ENCODE measurements at places on chromosomes 12 and 14.

GRCh38 chr12:92928421-92928961 lies 604 bp downstream of the EEA1 start:
- DNase-seq = peak; percentile 53

DNA sequence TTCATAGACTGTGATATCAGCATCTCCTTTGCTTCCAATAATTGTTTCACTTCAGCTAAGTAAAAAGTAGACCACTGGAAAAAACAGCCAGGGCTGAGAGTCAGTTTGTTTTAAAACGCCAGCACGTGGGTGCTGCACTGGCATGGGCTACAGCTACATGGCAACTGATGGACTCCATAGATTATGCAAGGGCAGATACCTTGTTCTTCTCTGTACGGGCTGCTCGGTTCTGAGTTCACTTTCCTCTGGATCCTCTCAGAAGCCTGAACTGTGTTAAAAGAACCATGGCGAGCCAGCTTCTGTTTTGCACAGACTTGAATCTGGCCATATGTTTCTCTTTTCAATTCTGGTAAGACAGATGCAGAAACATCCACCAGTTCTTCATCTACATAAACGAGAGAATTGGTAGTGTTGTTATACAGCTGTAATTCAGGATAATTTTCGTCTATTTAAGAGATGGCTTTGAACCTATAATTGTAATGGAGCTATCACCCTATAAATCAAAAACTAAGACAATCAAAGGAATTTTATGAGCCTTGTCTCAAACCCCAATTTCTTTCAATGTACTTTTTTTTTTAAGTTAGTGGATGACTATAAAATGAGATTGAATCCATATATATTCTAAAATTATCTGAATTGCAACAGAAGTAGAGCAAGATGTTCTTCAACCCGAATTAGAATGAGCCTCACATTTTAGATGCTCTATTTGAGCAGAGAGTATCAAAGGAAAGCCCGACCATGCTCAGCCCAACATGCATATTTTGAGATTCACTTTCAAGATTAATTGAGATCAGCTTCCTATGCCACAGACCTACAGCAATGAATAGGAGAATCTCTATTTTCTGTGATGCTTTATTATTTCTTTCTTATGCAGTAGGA lies 31.5 kb downstream of the E2F7 start:
- no peak for DNase-seq

DNA sequence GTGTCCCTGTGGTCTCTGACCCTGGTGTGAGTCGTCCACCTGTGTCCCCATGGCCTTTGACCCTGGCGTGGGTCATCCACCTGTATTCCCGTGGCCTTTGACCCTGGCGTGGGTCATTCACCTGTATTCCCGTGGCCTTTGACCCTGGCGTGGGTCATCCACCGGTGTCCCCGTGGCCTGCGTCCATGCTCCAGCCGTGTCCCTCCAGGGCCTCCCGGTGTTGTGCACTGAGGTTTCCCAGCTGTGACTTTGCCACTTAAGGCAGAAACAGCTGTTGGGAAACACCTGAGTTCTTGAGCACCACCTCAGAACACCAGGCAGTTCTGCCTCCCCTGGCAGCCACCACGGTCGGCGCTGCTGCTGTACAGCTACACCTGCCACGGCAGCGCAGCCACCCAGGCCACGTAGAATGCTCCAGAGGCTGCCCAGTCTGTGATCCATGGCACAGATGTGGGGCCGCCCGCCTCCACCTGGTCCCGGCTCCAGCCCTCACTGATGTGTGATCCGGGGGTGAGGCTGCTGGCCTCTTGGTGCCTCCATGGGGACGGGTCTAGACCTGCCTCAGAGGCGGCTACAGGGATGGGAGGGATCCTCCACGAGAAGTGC lies 69.1 kb upstream of the GALNT9 start:
- no peak for DNase-seq

- DNase-seq = no peak
Measured at GRCh38 chr12:80033448-80033847, 65.9 kb upstream of the OTOGL start.

DNA sequence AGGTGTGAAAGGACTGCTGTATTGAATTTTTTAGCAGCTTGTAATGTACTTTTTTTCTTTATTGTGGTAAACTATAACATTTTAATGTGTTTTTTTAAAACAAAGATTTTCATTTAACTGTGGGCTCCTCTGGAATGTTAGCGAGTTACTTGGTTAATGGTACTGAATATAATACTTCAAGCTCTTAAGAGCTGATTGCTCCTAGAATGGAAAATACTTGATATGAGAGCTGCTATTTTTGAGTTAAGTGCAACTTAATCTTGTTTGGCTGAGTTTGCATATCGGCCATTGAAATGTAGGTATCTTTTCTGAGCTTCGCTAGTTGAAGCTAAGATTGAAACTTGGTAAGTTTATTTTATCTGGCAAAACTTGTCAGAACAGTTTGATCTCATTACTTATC lies 7.4 kb downstream of the TMBIM6 start:
- no peak for DNase-seq

DNA sequence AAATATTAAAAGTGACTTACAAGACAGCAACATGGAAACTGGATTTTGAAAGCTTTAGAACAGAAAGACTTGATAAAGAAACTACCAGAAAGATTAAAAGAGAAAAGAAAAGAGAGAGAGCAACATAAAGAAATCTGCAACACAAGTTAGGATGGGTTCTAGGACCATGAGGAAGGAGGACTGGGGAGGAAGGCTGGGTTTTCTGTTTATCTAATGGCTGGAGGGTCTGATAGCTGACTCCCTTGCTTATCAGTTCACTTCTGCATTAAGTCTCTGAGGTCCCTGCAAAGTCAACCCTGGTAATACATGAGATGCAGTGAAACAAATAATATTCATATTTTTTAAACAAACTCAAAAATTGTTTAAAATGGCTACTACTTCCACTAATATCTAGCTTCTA lies 90.1 kb downstream of the RPAP3 start:
- no peak for DNase-seq

DNA sequence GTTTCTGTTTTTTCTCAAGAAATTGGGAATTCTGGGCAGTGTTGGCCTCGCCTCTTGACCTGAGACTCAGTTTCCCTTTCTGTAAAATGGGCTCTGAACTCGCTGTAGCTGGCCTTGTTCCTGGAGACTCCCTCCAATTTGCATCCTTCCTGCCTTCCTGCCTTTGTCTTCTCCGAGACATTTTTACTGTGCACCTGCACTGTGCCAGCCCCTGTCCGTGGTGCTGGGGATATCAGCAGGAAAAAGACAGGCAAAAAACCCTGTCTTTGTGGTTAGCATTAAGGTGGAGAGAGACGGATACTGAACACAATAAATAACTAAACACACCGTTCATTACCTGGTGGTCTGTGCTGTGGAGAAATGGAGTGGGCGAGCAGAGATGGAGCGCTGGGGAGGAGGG lies 129.8 kb downstream of the AACS start:
- no peak for DNase-seq
